ENCODE measurements at places on chromosomes 4 and X.

GRCh38 chrX:17511556-17511955, 136.6 kb downstream of the NHS start:
- no peak for DNase-seq

DNA sequence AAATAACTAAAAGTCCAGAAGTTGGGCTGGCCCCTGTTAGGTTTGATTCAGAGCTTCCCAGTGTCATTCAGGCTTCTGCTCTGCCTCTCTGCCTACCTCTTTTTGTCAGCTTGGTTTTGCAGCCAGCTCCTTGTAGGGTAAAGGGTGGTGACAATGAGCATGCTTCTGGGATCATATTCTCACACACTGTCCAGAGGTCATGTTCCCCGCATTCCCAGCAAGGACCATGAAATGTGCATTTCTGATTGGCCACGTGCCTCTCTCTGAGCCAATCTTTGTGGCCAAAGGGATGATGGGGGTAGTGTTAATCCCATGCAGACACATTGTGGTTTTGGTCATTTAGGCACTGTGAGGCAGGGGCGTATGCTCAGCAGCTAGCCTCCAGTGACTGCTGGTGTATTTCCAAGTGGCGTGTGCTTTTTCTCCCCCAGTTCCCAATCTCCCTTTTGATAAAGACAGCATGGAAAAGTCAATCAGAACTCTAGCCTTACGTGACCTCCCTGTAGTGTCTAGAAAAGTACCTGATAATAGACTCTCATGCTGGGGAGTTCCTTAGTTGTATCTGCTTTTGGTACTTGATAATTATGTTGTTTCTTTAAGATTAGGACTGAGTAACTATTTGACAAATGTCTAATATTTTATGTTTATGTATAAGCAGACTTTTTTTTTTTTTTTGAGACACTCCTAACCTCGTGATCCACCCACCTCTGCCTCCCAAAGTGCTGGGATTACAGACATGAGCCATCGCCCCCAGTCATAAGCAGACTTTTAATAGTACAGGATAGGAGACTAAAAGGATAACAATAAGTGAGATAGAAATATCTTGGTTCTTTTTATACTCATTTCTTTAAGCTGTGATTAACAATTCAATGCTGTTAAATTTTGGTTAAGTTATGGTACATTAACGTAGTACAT, 57.8 kb downstream of the KIAA0232 start:
- no peak for DNase-seq

DNA sequence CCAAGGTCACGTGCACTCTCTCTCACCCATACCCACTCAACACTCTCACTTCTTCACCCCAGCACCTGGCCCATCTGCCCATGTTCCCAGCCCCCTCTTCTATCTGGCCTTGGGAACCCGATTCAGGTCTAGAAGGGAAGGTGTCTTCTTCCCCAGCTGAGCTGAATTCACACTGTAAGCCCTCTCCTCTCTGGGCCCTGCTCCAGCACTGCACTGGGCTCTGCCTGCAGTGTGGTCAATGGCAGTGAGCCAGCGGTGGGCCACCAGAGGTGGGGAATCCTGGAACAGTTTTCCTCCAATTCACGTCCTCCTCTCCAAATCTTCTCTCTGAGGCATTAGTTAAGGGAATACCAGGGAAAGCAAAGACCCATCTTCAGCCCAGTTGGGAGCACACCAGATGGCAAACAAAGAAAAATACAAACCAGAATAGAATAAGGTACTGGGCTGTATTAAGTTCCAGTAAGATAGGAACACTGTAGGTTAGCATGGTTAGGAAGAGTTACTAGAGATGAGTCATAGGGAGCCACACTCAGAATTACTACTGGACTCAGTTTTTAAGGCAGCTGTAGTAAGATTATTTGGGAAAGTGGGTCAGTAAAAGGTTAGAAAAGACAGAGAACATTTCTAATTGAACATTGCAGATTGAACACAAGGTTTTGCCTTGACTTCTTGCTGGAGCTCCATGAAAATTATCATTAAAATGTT, 5.0 kb downstream of the AWAT2 start:
- no peak for DNase-seq

DNA sequence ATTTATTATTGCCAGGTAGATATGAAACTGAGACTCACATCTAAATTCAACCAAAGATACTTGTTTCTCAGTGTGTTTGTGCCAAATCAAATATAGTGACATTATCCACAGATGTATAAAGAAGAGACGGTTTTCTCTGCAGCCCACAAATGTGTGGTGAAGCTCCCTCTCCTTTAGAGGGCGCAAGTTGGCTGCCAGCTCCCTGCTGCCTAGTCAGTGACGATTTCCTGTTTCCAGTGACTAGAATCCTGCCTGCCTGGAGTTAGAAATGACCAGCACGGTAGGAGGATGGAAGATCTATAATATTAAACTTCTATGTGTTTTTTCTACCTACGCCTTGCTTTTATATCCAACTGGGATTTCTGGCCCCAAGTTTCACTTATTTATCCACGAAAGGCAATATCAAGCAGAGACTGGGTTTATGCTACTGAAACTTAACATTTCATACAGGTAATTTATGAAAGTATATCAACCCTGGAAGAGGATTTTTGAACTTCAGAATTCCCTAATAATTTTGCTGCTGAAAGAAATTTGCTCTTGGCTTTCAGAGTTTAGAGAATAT, 1793.7 kb upstream of the TENM3 start:
- no peak for DNase-seq

- DNase-seq = no peak
Measured at GRCh38 chr4:27759611-27760575, 899.3 kb downstream of the STIM2 start.

DNA sequence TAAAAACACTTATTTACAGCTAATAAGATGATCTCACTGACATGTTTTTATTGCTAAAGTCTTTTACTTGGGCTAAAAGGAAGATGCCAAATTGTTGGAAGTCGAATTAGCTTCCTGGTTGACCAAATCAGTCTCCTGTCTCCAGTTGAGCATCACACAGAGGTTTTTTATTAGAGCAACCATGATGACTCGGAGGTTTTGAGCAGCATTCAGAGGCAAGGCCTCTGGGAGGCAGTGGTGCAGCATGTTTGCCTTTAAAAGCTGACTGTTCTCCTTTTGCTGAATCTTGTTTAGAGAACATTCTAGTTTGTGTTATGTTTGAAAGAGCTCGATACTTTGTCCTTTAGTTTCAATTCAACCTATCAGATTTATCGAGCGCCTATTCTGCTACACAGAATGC, 2.1 kb downstream of the UCHL1 start:
- DNase-seq = peak; percentile 38

- no peak for DNase-seq
Measured at GRCh38 chrX:153877571-153878261, 8.3 kb downstream of the L1CAM start.

GRCh38 chrX:149274516-149275105, 230.5 kb downstream of the IDS start:
- no peak for DNase-seq

DNA sequence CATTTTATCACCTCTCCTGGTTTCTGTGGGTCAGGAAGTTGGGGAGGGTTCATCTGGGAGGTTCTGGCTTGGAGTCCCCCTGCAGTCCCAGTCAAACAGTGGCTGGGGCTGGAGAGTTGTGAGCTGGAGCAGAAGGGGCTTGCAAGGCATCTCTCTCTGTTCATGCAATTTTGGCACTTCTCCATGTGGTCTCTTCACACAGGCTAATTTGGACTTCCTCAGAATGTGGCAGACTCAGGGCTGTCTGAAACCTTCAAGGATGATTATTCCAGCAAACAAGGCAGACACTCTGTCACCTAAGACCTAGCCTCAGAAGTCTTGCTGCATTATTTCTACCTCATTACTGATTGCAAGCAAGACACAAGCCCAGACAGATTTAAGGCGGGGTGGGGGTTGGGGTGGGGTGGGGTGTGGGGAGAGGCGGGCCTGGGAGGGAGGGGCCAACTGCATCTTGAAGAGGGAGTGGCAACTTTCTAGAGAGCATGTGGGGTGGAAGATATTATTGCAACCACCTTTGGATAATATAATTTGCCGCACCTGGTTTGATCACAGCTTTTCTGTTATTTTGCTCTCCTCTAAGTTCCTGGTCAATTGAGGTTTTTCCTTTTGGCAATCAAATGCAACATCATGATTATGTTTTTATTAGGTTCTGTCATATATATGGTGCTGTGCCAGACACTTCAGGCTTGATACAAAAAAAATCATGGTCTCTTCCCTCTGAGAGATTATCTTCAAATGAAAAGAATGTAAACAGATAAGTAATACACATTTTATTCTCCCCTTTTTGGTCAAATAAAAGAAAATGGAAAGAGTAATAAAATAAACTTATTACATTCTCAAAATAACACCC, 799.5 kb downstream of the RPA4 start:
- no peak for DNase-seq

DNA sequence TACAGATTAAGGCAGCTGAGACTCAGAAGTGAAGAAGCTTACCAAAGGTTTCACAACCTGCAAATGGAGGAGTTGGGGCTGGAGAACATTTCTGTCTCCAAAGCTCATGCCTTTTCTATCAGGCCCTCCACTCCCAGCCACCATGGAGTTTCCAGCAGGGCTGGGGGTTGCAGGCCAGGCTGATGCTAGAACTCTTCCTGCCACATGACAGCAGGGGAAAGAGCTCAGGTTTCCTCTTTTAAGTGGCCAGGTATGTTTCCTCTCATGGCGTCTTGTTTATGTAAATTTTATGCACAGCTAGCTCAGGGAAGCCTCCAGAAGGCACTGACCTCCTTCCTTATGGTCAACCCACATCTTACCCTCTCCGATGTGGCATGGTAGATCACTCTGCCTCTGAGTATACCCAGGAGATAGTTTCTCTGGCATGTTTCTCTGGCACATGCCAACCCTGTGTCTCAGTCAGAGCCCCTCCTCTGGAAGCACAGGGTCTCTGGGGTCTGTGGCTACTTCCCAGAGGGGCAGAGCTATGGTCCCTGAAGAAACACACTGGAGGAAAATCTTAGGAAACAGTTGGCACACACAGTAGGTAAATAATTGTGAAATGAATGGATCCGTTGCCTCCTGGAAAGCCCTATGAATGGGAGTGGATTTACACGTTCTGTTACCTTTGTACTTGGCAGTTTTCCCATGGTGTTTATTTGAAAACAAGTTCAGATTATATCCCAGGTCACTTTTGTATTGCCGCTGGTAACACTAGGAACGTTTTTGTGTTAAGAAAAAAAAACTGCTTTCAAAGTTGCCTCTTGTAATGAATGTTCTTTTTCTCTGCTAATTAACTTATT, 28.9 kb downstream of the PDK3 start:
- peak; percentile 63 for DNase-seq

GRCh38 chr4:176150356-176150682, 45.1 kb downstream of the SPATA4 start:
- DNase-seq = no peak

DNA sequence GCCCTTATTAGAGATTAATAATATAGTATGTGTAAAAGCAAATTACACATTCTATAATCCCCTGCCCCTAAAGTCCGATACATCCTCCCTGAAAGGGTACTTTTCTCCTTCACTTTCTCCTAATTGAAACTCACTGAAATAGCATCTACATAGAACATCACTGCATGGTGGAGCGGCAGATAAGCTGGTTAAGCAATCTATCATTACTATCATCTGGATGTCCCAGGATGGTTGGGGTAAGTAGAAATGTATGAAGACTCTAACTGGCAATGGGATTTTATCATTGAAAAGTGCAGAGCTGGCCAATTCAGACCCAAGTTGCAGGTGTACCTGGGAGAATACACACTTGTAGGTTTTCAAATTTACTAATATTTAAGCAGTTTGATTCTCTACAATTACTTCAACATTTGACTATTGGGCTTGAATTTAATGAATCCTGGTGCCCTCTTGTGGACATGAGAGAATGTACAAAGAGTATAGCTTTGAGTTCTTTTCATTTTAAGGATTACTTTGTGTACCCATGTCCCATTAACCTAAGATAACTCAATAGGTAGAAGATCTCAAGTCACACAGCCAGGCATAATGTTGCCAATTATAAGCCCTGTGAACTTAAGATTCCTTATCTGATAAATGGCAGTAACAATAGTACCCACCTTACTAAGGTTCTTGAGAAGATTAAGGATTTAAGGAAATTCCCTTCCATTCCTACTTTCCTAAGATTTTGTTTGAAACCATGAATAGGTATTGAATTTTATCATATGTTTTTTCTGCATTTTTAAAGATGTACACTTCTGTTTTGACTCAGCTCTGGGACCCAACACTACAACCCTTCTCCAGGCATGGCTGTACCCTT, 69.8 kb downstream of the SHROOM3 start:
- DNase-seq = peak; percentile 32

GRCh38 chr4:38939165-38939564, 71.6 kb downstream of the FAM114A1 start:
- DNase-seq = no peak

GRCh38 chr4:125526420-125526819, 211.7 kb downstream of the FAT4 start:
- DNase-seq = no peak

DNA sequence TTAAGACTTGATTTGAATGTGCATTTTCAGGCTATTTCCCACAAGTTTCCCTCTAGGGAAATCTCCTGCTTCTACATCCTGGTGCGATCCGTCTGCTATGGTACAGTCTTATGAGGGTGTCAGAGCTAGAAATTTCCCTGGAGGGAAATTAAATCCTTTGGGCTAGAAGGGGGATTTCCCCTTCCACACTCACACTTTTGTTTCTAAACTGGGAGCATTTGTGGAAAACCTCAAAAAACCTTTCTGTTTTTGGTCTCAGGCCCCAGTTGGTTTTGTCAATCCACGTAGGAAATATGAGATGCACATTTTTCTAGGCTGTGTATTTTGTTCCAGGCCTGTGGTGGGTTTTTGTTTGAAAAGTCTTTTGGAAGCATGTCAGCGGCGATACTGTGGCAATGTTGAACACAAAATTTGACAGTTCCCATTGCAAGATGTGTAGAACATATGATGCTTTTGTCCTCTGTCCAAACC, 17.8 kb downstream of the HMGB3 start:
- DNase-seq = no peak

DNA sequence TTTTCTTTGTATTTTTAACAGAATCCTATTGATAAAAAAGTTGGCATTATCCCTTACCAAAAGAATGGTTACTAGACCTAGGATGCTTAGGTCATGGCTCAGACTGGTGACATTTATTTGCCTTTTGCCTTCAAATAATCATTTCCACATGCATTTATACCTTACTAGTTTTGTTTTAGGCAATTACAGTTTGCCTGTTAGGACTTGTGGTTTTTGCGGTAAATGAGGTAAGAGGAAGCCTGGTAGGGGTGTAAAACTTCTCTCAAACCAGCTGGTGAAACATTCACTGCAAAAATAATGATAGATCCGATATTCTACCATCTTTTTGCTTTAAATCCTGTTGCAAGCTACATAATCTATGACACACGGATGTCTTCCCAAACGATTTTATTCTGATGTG, 12.1 kb downstream of the LAMP2 start:
- DNase-seq = no peak

GRCh38 chr4:164876700-164877324, at the start of gene APELA:
Gene APELA (plus strand): TSS chr4:164877178. CDS start chr4:164877332, 154 bp downstream.
- no peak for DNase-seq

Measured in NCI-H345 (cell line).